ENCODE measurements at places on chromosomes 4 and X.
A peak's percentile ranks its signal among the peaks of the same experiment; 100 is the strongest.

DNA sequence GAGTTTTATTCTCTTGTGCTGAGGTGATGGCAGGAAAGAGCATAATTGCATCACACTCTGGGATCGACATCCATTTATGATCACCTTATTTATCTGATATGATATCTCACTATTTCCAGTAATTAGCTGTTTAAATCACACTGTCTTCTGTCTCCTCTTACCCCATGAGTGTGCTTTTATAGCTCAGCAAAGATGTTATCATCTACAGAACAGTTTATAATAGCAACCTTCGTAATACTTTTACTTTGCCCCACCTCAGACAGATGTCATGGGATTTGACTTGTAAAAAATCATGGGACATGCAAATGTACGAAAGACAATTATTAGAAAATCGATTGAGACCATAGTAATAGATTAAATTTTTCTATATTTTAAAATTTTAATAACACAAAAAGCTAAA, 1122.3 kb upstream of the PCDH10 start:
- no peak for DNase-seq

- no peak for DNase-seq
Measured at GRCh38 chr4:3464911-3465697, 2.0 kb downstream of the DOK7 start.

GRCh38 chr4:183485411-183486160, 19.3 kb upstream of the ING2 start:
- no peak for DNase-seq

DNA sequence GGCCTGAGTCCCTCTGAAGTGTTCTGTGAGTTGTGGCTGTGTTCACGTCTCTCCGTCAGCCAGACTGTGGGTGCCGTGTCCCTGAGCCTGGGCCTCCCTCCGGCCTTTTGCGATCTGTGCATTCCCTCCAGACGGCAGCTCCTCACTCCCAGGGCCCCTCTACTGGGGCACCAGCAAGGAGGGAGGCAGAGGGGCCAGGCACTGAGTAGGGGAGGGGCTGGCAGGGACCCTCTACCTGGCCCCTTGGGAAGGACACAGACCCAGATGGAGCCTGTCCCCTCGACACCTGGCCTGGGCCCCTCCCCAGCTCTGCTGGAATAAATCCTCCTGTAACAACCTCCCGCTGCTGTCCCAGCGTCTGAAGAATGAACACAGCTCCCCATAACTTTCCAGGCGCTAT, 110.0 kb upstream of the NKX1-1 start:
- DNase-seq, result no peak

GRCh38 chr4:56139241-56139827, 190.6 kb downstream of the CEP135 start:
- DNase-seq, result no peak

- peak; percentile 80 for DNase-seq
Measured at GRCh38 chrX:110944751-110945675, 149.4 kb upstream of the CHRDL1 start.

GRCh38 chr4:139403462-139403861, 50.5 kb upstream of the RAB33B start:
- no peak for DNase-seq

- DNase-seq, result no peak
Measured at GRCh38 chr4:78131403-78131802, 74.3 kb downstream of the FRAS1 start.

GRCh38 chrX:118983513-118983912, 9.1 kb downstream of the LONRF3 start:
- DNase-seq, result no peak

DNA sequence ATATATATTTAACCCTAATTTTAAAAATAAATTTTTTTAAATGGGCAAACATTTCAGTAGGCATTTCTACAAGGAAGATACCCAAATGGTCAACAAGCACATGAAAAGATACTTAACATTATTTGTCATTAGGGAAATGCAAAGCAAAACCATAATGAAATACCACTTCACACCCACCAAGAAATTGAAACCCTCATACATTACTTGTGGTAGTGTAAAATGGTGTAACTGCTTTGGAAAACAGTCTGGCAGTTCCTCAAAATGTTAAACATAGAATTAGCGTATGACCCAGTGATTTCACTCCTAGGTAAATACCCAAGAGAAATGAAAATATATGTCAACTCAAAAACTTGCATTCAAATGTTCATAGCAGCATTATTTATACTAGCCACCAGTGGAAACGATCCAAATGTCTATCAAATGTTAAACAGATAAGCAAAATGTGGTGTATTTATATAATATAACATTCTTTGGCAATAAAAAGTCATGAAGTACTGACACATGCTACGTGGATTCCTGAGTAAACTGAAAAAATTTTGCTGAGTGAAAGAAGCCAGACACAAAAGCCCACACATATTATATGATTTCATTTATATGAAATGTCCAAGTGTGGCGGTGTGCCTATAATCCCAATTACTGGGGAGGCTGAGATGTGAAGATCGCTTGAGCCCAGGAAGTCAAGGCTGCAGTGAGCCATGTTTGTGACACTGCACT, 16.6 kb downstream of the TRIM2 start:
- no peak for DNase-seq

GRCh38 chr4:89193843-89194242, 82.5 kb downstream of the TIGD2 start:
- DNase-seq, result no peak

DNA sequence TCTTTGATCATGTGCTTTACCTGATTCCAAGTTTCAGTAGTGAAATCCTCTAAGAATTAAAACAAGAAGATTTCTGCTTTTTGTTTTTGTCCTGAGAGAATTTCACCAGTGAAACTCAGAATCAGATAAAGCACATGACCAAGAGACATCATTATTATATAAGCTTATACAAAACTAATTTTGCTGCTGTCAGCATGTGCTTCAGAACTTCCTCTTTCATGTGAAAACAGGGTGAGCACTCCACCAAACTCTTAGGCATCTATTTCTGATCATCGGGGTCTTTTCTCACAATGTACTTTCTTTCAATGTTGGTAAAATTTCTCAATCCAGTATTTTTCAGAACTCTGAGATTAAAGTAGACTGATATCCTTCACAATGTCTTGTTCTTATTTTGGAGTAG, 152.1 kb downstream of the SLC39A8 start:
- DNase-seq, result no peak

GRCh38 chrX:13254076-13254785, 65.6 kb downstream of the ATXN3L start:
- peak; percentile 52 for DNase-seq

GRCh38 chr4:73730292-73730691, 10.1 kb upstream of the CXCL8 start:
- no peak for DNase-seq

GRCh38 chr4:2731907-2732317, 24.2 kb downstream of the TNIP2 start:
- DNase-seq, result no peak

DNA sequence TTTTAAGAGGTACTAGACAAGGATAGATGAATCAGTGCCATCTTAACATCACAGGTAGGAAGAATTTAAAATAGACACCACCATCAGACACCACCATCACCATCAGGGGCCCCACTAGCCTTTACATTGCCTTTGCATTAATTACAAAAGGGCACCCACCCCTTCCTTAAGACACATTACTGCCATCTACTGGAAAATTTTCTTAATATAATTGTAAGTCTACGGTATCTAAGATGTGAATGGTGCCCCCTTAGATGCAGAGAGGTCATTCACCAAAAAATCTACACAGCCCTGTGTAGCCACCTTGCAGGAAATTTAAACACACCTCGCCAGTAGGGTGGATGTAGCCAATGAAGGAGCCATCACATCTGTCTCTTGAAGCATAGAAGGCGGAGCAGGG, 184.1 kb downstream of the MID1IP1 start:
- DNase-seq, result no peak

DNA sequence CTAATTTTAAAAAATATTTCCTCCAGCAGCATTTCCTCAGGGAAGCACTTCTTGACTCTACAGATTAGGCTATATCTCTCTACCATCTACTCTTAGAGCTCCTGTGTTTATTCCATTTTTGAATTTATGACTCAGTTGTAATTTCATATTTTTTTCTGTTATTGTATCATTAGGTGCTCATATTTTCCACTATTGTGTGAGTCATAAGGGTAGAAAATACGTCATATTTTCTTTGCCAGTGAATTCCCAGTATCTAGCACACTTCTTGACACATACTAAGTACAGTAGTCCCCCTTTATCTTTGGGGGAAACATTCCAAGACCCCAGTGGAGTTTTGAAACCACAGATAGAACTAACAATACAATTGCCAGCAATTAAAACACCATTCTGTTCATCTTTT, 431.2 kb downstream of the GASK1B start:
- DNase-seq, result no peak

DNA sequence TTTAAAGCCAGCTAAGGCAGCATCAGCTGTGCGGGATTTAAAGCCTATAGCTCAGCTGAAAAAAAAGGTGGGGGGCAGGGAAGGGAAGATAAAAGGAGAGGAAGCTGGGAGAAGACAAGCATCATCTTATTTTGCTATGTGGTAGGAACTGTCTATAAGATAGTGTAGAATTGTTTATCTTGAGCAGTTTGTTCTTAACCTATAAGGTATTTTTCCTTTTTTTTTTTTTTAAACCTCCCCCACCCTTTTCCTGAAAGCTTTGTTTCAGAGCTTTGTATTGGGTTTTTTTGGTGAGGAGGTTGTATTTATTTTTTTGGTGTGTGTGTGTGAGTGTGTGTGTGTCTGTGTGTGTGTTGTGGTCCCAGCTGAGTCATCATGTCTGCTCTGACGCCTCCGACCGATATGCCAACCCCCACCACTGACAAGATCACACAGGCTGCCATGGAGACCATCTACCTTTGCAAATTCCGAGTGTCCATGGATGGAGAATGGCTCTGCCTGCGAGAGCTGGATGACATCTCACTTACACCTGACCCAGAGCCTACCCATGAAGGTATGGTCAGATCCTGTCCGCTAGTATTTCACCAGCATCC, 531 bp downstream of the RUFY3 start:
- DNase-seq, result no peak

GRCh38 chr4:109999585-109999912, 86.9 kb downstream of the EGF start:
- no peak for DNase-seq

- DNase-seq, result no peak
Measured at GRCh38 chr4:145739845-145740244, 59.9 kb downstream of the C4orf51 start.

DNA sequence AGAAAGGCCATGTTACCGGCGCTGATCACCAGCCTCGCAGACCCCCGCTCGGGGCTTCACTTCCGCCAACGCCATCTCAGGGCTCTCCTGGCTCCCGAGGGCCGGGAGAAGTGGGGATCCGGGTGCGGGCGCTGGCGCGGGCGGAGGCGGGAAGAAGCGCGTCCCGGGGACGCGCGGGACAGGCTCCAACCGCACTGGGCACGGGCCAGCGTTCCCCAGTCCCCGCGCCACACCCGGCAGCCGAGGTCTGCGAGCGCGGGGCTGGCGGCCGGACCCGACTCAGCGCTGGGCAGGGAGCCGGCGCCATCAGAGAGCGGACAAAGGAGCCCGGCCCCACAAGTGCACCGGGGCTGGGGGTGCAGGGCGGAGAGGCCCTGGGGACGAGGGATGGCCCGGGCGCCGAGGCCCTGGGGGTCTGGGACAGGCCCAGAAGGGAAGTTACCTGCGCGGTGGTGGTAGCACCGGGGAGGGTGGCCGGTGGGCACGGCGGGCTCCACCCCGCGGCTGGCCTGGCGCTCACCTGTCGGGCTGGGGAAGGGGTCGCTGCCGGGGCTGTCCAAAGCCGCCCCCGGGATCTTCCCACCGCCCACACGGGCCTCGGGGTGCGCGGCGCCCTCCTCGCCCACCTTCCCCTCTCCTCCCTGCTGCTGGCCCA, 449 bp downstream of the CTPS2 start:
- peak; percentile 36 for DNase-seq

- peak; percentile 56 for DNase-seq
Measured at GRCh38 chr4:1012034-1012739, 761 bp downstream of the FGFRL1 start.

DNA sequence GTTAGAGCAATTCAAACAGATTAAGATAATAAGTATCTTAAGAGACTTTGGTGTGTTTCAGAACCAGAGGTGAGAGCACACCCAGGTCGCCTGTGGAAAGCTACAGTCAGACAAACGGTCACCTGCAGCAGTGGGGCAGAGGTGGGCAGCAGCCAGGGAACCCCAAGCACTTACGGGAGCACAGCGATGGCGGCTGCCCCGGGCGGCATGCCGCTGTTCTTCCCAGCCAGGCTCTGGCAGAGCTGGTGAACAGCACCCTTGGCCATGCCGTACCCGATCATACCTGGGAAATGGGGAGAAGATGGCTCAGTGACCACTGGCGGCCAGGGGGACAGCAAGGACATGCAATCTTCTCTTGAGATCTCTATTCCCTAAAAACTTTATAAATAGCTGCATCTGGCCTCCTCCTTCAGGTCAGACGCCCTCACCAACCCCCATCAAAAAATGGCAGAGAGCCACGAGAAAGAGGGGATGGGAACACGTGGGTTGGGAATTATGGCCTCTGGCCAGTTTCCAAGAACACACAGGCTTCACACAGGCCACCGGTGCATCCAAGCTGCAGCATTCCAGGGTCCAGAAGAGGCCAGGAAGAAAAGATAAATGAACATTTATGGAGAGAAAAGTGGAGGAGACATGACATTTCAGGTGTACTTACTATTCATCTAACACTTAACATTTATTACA, 19.7 kb downstream of the QDPR start:
- no peak for DNase-seq

GRCh38 chrX:86039625-86040568, 7.5 kb downstream of the CHM start:
- no peak for DNase-seq

Measured in body of pancreas (tissue), 4 donors.